Ascending aorta (tissue), 2 donors: ENCODE measurements at places on chromosomes 7 and 10. TPM values are rescaled to one million over a fixed set of nuclear protein-coding genes. Genes with fewer than 3 reads are reported as not detected.

GRCh38 chr7:85776691-85777345 lies 590.0 kb upstream of the SEMA3D start:
- DNase-seq: no peak

DNA sequence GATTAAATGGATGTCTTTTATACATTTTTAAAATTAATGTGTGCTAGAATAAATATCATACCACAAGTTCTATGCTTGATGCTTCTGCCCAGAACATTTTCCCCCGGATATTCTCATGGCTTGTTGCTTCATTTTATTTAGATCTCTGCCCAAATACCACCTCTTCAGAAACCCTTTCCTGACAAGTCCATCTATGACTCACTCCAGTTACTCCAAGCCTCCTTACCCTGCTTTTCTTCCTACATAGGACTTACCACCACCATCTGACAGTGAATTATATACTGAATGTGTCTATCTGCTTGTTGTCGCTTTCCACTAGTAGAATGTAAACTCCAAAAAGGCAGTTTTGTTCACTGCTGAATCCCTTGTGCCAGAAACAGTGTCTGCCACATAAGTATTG lies 19.1 kb upstream of the ERVW-1 start:
- no peak for DNase-seq

- no peak for DNase-seq
Observed at GRCh38 chr7:8528311-8528710, 94.9 kb downstream of the NXPH1 start.

PAPOLB gene
- total RNA-seq: not detected

DNA sequence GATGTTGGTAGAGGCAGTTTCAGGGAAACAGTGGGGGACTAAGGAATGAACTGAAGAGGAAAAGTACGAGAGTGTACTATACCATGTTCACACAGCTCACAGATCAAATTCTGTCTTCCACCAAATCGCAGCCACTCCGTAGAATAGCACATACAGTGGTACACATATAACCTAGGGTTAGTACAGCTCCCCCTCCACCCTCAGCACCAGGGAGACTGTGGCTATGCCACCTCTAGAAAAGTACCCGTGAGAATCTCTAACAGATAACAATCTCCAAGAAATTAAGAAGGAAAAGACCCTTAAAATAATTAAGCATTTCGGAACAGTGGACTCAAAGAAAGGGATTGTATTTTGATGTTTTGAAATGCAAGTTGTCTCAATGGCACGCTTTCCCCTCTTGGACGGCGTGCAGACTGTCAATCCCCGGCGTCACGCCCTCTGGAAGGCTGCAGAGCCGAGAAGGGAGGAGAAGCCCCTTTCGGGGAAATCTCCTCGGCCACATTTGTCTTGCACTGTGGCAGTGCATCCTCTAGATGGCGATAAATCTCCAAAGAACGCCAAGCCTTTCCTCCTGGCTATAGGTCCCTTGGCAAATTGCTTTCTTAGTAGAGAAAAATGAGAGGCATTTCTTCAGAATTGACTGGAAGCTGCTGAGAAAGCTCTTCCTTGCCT lies 345.0 kb downstream of the REEP3 start:
- DNase-seq: no peak

DNA sequence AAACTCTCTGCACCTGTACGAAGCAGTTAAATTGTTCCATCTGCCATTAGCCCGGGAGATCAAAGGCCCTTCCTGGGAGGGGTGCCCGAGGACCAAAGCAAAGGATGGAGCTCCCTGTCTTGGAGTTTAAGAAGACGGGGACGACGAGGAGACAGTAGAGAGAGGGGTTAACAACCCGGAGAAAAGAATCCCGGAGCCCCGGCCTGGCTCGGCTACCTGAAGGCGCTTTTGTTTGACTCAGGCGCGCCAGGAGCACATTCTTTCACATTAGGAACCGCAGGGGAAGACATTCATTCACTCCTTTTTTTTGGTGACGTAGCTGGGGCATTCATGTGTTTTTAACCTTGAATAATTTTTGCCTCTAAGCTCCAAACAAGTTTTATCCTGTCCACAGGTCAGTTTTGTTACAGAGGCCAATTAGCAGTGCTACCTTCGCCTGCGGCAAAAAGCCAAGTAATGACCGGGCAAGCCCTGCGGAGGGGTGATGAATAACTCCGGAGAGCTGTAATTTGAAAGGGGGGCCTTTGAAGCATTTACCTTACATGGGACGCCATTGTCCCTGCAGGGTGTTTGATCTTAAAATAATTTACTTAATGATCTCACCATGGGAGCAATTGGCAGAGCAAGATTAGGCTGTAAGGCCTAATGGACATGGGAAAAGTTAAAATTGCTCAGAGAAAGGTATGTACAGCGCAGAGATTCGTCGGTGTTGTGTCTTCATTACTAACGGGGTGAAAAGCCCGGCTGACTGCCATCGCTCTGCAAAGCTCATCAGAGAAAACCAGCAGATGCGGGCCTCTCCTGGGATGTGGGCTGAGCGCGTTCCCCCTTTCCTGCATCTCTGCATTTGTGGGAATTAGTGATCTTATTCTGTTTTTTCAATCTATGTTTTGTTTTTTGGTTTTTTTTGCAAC lies 258.0 kb upstream of the SP4 start:
- no peak for DNase-seq

- DNase-seq: no peak
Observed at GRCh38 chr10:103643381-103643780, 149.9 kb downstream of the NEURL1 start.

DNA sequence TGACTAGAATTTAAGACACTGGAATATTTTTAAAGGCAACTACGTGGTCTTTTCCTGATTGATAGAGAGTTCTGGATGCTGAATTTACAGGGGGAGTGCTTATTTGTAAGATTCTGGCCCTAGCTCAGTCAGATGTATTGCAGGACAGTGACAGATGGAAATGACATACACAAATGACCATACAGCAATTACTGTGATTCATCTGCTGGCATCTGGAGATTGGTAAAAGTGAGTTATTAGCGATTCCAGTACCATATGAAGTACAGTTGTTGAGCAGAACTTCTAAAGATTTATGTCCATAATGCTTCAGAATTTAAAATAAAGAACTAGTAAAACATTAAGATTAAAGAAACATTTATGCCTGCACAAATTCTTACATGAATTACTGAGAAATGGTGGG lies 243.2 kb downstream of the CRPPA start:
- DNase-seq: no peak

SNX8 gene
- total RNA-seq: 12.2 TPM

CCDC7 gene
- 56.9 TPM for total RNA-seq

DNA sequence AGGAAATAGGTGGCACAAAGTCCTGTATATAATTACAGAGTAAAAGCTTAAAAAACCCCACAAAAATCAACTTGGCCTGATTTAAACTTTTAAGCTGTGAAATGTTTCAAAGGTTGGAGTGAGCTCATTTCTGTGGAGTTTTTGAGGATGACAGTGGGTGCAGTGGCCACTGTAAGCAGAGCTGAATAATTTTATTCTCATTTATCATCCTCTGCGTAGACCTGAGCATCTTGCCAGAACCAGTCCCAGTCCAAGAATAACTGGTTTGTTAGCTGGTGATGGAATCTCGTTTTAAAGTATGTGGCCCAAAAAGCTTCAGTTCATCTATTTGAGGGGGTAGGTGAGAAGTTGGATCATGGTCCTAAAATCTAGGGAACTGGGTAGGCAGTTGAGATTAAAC lies 4.4 kb downstream of the BMPER start:
- no peak for DNase-seq

OPALIN gene
- not detected for total RNA-seq

GRCh38 chr7:1512781-1513656 lies 8.8 kb upstream of the INTS1 start:
- DNase-seq: peak; percentile 89

- DNase-seq: no peak
Observed at GRCh38 chr7:47591655-47592572, 10.0 kb upstream of the TNS3 start.

- no peak for DNase-seq
Observed at GRCh38 chr7:91459539-91459938, 195.3 kb downstream of the FZD1 start.

GRCh38 chr10:91901784-91902677 lies 7.3 kb downstream of the FGFBP3 start:
- DNase-seq: peak; percentile 79

- DNase-seq: no peak
Observed at GRCh38 chr10:85231534-85232270, 903.3 kb downstream of the CCSER2 start.

DNA sequence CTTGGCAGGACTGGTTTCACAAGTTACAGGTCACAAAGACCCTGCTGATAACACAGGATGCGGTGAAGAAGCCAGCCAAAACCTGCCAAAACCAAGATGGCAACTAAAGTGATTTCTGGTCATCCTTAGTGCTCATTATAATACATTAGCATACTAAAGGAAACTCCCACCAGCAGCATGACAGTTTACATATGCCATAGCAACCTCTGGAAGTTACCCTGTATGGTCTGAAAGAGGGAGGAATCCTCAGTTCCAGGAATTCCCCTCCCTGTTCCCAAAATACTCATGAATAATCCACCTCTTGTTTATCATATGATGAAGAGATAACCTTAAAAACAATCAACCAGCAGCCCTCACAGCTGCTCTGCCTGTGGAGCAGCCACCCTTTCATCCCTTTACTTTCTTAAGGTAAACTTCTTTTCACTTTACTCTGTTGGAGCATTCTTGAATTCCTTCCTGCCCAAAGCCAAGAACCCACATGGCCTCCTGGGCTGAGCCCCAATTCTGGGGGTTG lies 21.9 kb downstream of the DPY19L1 start:
- DNase-seq: no peak

GRCh38 chr7:119270045-119270464 lies 1002.9 kb upstream of the KCND2 start:
- no peak for DNase-seq

NME8 gene
- 0.96 TPM for total RNA-seq

DNA sequence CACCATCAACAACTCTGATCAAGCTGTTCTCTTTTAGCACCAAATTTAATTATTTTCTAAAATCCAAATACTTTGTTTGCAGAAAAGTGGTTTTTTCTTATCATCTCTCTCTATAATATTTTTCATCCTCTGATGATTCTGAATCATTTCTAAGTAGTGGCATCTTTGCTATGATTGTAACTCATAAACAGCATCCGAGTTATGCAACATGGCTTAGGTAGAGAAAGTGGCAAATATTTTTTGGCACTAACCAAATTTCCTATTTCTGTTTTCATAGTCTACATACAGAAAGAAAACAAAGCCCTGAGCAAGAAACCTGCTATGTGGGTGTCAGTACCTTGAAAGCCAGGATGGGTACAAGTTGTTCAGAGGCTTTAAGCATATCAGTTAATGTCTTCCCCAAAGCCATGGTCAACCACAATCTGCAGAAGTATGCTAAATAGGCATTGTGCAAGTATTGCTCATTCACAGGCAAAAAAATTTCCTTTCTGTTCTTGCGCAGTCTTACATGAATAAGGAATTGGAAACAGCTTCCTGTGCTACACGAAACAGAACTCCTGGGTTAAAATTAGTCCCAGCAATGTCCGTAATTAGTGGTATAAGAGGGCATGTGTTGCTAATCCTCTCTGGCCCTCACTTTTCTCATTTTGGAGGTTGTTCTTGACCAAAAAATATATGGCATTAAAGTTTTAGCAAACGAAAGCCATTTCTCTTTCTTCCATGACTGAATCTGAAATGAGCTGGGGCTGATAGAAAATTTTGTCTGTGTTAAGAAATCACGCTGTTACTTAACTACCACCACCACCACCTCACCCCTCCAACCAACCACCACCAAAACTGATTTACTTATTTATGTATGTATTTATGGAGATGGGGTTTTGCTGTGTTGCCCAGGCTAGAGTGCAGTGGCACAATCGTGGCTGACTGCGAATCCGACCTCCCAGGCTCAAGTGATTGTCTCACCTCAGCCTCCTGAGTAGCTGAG lies 325.6 kb upstream of the MAGI2 start:
- no peak for DNase-seq
